Activated CD4-positive, alpha-beta T cell treated with anti-CD3 and anti-CD28 coated beads for 1 hour (primary cell): ENCODE measurements at places on chromosomes 1 and 21.

GRCh38 chr1:118123116-118123839, 61.8 kb downstream of the SPAG17 start:
- DNase-seq, result no peak

DNA sequence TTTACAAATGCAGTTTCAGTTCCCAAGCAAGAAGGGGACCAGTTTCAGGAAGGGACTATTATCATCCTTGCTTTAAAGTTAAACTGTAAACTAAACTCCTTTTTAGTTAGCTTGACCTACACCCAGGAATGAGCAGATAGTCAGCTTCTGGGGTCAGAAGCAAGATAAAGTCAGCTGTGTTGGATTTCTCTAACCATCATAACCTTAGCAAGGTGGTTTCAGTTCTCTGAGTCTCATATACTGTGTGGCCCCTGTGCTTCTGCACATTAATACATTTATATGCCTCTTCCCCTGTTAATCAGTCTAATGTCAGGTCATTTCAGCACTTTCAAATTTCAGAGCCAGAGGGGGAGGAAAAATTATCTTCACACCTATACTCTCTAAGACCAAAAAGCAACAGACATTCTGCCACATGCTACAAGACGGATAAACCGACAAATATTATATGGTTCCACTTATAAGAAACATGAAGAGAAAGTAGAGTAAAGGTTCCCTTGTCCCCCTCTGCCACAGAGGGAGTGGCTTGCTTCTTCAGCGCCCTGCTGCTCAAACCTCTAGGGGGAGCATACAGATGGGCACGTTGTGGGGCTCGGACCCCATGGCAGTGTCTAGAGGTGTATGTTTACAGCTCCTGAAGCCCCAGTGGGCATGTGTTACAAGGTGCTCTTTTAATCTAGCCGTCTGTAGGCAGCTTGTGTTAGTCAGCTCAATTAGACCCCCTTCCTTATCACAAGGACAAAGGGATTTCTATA, 89.1 kb downstream of the SMYD3 start:
- DNase-seq, result no peak

DNA sequence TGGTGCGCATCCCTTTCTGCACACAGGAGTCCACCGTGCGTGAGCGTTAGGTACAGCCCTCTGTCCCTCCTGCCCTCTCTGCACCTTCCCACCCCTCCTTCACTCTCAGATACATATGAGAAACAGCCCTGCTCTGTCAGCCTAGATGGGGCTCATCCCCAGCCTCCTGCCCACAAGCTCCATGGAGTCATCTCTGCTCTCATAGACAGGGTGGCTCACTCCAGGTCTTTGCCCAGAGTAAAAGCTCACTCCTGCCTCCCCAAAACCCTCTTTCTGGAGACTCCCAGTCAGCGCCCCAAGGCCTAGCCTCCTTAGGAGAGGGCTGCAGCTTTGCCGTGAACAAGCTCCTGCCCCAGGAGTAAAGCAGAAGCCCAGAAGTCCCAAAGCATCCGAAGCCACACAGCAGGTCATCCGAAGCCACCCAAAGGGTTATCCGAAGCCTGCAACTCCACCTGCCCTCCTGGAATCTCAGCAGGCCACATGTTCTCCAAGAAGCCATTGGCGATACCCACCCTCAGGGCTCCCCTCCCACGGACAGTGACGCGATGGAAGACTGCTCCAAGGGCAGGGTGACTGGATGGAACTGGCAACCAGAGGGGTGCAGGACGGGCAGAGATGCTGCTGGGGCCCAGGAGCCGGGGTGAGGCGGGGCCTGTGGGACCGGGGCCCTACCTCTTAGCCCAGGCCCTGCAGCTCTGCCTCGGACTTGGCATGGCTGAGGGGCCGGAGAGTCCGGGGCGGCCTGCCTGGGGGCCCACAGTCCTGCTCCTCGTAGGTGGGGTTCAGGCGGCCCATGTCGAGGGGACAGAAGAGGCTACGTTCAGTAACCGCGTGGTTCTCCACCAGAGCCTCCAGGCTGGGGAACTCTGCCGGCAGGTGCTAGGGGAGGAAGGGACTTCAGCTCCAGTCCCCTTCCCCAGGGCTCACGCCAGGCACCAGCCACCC, 3.6 kb upstream of the KIF17 start:
- DNase-seq, result no peak

- no peak for DNase-seq
Observed at GRCh38 chr1:92901126-92901525, 60.1 kb downstream of the DIPK1A start.

GRCh38 chr1:221992427-221992826, 250.5 kb upstream of the DUSP10 start:
- DNase-seq, result no peak

GRCh38 chr21:31772674-31773555, 41.0 kb upstream of the SCAF4 start:
- DNase-seq, result no peak

DNA sequence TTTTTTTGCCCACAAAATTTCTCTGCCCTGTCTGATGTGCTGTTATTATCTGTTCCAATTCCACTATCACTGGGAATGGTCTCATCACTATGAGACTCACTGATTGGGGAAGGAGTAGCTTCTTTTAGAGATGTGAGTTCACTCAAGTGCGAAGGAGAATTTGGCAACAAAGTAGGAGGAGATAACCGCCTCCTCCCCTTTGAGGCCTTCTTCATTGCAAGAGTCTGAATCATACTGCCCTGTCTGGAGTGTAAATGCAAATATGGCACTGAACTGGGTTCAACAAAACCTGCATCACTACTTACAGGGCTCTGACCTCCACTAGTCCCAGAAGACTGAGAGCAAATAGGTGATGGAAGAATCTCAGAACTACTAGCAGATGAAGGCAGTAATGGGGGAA, 83.4 kb downstream of the ASH1L start:
- no peak for DNase-seq
